ENCODE measurements at places on chromosomes 7 and 10.

GRCh38 chr10:98138031-98138430 lies 3.6 kb downstream of the R3HCC1L start:
- no peak for DNase-seq

DNA sequence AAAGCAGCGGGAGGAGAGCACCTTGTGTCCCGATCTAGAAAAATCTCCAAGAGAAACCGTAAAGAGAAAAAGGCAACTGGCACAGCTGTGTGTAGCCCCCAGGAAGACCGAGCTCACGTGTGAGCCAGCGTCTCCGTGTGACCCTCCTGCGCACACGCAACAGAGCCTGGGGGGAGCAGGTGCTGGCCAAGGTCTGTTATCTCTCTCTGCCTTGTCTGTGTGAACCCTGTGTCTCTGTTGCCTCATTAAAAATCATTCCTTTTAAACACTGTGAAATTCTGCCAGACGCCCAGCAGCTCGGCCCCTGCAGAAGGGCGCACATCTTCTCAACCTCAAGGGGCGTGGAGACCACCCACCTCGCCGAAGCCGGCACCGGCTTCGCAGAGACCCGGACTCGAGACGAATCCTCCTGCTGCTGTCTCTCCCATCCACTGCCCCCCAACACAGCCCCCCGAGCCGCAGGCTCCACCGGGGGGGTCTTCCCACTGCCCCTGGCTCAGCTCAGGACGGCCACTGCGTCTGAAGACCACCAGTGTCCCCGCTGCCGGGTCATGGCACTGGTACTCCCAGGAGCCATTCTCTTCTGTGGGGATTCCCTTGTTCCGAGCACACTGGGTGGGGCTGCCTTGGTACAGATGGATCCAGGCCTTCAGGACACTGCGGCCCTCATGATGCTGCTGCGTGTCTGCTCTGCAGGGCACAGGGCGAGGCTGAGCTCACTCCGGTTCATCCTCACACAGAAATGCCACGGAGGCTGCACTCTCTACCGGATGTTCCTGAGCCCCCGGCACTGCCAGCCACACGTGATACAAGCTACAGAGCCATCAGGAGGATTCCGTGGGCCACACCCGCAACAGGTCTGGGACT lies 94.3 kb upstream of the DNAAF5 start:
- no peak for DNase-seq

DNA sequence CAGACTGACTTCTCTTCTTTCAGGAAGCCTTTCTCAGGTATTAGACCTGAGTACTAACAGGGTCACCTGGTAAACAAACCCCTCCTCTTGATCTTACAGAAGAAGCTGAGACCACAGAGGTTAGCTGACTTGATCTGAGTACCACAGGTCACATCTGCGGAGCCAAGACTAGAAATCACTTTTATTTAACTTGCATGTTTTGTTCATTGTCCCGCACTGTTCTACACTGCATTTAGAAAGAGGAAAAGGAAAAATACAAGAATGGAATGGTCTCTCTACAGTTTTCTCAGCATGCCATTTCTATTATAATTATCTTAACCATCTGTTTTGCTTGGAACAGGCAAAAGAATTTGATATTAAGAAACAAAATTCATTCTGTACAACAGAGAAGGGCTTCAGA lies 245.6 kb upstream of the ETV1 start:
- no peak for DNase-seq

DNA sequence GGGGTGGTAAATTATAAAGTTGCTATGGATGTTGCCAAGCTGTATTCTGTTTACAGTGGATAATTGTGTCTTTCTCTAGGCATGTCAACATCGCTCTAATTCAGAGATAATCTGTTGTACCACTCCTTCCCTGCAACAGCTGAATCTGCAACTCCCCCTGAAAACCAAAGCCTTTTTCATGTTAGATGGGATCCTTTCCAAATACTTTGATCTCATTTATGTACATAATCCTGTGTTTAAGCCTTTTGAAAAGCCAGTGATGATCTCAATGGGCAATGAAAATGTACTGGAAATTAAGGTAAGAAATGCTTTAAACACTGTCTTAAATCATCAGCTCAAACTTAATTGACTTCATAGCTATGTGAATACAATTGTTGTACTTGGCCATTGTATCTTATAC lies 91.0 kb downstream of the MET start:
- DNase-seq = no peak

DNA sequence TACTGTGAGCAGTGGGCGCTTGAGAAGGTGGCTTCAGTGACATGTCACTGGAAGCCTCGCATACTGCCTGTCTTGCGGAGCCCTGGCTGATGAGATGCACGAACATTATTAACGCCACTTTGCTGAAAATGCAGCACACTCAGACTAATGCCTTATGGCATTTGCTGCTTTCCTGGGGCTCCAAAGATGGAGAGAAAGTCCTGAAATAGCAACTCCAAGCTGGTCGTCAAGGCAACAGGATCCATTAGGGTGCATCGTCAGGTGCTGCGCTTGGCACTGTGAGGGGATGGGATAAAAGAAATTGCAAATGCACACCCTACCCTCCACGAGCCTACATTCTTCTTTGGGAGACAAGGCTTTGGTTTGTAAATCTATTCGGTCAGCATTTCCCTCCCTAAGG lies 592.5 kb downstream of the TYW1 start:
- DNase-seq = no peak

DNA sequence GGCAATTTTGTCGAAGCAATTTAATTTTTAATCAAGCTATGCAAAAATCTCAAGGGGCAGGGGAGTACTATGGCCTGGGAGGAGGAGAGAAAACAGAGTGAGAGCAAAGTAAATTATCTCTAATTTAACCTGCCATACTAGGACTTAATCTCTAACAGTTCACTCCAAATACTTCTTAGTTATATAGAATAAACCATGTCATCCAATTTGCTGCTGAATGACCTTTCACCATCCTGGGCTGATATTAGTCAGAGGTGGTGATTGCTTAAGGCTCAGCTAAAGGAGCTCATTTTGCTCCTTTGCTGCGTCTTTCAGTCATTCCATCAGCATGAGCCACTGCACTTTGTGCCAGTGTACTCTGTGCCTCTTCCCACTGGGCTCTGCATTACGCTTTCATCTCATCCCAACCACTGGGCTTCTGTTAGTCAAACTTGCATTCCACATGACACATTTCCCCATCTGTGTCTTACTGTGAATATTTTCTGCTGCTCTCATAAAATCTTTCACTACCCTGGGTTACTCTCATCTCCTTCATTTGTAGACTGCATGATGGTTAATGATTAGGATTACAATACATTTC lies 84.3 kb downstream of the CD36 start:
- no peak for DNase-seq

DNA sequence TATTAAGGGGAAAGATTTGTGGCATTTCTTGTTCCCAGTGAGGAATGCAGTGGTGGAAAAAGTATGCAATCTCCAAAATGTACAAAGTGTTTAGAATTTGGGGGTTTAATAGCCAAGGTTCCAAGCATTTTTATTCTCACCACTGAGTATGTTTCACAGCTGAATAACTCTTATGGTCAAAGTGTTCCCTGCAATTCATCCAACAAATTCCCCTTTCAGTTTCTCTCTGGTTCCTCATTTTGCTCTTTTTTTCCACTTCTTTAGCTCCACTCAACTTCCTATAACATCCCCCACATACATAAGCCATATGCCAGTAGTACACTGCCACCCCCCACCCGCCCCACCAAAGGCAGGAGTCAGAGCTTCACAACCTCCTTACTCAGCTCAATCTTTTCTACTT lies 4.6 kb downstream of the HECW1 start:
- DNase-seq = no peak

GRCh38 chr10:6701289-6701688 lies 121.2 kb upstream of the PRKCQ start:
- no peak for DNase-seq

DNA sequence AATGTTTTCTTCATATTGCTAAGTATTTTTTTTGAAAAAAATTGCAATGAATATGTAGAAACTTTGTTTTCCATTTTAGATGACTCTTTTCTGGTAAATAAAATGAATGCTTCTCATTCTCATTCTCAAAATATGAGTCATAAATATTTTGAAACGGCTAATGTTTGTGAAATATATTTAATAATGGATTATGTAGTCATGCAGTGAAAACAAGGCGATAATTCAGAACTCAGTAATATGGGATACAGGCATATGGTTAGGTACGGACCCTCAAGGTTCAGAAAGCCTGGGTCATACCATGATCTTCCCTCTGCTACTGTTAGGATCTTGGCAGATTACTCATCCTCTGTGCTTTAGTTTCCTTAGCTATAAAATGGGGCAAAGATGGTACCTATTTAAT lies 46.2 kb upstream of the SLC39A12 start:
- no peak for DNase-seq

- DNase-seq = no peak
These were observed 131.6 kb upstream of the TMEM72 start for GRCh38 chr10:44779511-44779910.

- DNase-seq = no peak
These were observed 8.6 kb downstream of the STAM start for GRCh38 chr10:17652585-17652984.

GRCh38 chr10:128579280-128579865 lies 453.1 kb upstream of the MKI67 start:
- DNase-seq = no peak

DNA sequence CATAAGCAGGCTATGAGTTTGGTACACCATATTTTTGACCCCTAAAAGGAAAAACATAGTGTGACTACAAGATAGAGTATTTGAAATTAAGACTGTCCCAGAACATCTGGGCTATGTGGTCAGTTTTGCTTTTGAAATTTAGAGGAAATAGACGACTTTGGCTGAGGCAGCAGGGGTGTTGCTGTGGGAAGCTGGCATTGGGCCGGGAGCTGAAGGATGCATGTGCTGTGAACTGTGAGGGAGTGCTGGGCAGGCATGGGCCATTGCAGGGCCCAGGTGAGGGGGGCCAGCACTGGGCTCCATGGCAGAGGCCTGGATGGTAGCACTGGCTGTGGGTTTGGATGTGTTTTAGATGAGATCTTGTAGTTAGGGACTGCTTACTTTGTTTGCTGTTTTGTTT lies 168.3 kb downstream of the BMPER start:
- no peak for DNase-seq

- no peak for DNase-seq
These were observed 112.2 kb downstream of the MGMT start for GRCh38 chr10:129579228-129579627.

- no peak for DNase-seq
These were observed 16.7 kb downstream of the HABP2 start for GRCh38 chr10:113569576-113569975.

DNA sequence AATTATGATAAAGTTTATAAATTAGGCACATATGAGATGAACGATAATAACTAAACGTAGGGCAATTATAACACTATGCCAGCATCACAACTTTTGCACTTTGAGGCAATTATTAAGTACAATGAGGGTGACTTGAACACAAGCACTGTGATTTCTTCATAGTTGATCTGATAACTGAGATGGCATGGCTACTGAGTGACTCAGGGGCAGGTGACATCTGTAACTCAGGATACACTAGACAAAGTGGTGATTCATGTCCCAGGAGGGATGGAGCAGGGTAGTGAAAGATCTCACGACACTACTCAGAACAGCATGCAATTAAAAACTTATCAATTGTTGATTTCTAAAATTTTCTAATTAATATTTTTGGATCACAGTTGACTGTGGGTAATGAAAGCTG lies 98.3 kb upstream of the ARHGAP21 start:
- no peak for DNase-seq

Measured in activated naive CD8-positive, alpha-beta T cell treated with anti-CD3 and anti-CD28 coated beads, Interleukin-2, amount 50 U/mL, for 16 hours (primary cell).